Activated CD8-positive, alpha-beta T cell treated with anti-CD3 and anti-CD28 coated beads, Interleukin-2, amount 10 ng/mL, durations not matched to agents 7 days and 5 days (primary cell): ENCODE measurements at places on chromosomes 5 and 9.

GRCh38 chr5:143234162-143234842, 169.2 kb downstream of the NR3C1 start:
- DNase-seq: no peak

DNA sequence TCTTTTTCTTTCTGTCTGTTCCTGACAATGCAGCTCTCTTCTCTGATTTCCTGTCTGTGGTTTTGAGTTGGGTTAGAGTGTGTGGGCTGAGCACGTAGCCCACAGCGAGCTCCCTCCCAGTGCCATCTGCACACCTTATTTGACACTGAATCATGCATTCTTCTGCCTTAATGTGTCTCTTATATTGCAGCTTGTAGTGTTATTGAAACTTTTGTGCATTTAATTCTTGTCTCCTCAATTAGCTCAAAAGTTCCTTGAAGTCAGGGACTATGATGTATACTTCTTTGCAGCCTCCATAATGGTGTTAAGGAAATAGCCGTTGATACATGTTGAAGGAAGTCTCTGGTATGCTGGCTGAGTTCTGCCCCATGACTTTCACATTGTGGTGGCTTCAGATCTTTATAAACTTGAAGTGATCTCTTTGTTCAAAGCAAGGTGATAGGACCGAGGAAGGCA, 576.2 kb upstream of the CLINT1 start:
- peak; percentile 75 for DNase-seq

- no peak for DNase-seq
Observed at GRCh38 chr5:57414191-57414590, 68.4 kb downstream of the ACTBL2 start.

DNA sequence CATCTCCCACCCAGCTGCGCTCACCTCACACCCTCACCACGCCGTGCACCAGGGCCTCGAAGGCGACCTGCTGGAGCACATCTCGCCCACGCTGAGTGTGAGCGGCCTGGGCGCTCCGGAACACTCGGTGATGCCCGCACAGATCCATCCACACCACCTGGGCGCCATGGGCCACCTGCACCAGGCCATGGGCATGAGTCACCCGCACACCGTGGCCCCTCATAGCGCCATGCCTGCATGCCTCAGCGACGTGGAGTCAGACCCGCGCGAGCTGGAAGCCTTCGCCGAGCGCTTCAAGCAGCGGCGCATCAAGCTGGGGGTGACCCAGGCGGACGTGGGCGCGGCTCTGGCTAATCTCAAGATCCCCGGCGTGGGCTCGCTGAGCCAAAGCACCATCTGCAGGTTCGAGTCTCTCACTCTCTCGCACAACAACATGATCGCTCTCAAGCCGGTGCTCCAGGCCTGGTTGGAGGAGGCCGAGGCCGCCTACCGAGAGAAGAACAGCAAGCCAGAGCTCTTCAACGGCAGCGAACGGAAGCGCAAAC, 1.1 kb downstream of the POU4F3 start:
- DNase-seq: no peak

DNA sequence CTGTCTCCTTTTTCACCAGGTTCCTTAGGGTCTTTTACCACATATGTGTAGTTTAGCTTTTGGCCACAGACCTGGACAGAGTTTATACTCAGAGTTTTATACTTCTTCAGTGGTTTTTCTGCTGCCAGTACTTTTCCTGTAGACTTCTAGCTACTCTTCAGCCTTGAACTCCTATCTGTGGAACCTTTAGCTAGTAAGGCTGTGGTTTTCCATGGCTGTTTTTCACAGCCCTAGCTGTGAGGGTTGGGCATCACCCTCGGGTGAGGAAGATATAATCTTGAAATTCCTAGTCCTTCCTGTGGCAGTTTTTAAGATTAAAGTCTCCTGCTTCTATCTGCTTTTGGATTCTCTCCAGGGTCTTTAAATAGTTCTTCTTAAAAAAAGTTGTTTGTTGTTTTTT, 109.1 kb downstream of the FGF1 start:
- DNase-seq: no peak

- DNase-seq: no peak
Observed at GRCh38 chr9:83034587-83034986, 28.4 kb downstream of the RASEF start.

DNA sequence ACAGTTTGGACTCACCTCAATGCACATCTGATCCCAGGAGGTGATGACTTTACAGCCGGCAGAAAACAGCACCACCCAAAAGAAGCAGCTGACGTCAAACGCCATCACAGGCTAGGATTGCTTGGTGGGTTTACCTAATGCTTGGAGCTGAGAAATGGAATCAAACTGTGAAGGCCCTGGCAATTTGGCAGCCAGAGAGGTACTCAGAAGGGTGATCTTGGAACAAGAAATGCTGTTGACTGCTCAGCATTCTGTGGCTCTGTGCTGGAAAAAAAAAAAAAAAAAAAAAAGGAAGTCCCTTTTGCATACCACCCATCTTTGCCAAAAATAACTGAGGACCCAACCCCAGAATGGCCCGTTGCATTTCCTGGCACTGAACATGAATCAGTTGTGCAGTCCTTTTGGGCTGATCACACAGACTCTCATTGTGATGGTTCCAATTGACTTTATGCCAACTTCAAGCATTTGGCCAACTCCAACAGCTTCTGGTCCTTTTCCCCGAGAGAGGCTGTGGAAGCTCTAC, at the start of gene CD180:
CD180 (minus strand) TSS at position 263 of the 523 bp plus-strand sequence; CDS start at position 105, 158 bp downstream.
- no peak for DNase-seq

DNA sequence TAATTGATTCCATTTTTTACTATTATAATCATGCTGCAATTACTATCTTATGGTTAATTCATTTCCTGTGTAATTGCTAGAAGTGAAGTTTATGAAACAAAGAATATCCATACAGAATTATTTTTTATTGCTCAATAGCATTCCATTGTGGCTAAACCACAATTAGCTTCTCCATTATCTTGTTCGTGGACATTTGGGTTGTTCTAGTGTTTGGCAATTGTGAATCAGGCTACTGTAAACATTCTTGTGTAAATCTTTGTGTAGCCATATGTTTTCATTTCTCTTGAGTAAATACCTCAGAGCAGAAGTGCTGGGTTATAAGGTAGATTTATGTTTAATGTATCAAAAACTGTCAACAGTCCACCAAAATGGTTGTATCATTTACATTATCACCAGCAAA, 341.1 kb downstream of the MAT2B start:
- DNase-seq: no peak

DNA sequence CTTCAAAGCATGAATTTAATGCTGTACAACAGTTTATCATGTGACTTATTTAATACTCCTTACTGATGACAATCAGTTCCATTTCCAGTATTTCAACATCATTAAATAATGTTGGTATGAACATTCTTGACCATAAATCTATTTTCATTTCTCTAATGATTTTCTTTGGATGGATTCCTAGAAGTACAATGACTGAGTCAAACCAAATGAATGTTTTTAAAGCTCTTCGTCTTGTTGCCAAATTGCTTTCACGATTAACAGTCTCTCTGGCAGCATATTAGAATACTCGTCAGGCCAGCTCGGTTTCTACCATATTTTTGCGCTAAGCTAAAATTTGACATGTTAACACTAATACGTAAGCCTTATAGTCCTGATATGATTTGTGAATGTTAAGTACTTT, 197.0 kb downstream of the TRPM3 start:
- DNase-seq: no peak

GRCh38 chr9:124488641-124489210, 18.5 kb downstream of the NR5A1 start:
- no peak for DNase-seq

GRCh38 chr5:43873791-43874190, 270.8 kb downstream of the NNT start:
- no peak for DNase-seq

GRCh38 chr5:165175041-165175440, 1669.6 kb downstream of the MAT2B start:
- DNase-seq: no peak

GRCh38 chr5:71693828-71694427, 25.1 kb upstream of the CARTPT start:
- DNase-seq: no peak

DNA sequence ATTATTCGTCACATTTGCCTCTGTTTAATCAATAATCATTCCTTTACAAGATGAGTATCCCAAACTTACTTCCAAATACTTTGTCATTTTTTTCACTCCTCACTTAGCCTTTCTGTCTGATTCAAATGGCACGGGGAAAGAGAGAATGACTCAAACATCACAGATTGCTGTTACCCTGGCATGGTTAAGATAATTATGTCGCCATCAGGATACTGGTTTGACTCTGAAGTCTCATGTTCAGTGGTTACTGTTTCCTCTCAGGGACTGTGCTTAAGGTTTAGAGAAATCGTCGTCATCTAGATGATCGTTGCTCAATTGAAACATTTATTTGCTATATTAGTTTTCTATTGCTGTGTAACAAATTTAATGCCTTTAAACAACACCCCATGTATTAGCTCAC, 45.2 kb upstream of the RAD23B start:
- no peak for DNase-seq

GRCh38 chr5:38447786-38448185, 108.7 kb downstream of the LIFR start:
- DNase-seq: no peak

DNA sequence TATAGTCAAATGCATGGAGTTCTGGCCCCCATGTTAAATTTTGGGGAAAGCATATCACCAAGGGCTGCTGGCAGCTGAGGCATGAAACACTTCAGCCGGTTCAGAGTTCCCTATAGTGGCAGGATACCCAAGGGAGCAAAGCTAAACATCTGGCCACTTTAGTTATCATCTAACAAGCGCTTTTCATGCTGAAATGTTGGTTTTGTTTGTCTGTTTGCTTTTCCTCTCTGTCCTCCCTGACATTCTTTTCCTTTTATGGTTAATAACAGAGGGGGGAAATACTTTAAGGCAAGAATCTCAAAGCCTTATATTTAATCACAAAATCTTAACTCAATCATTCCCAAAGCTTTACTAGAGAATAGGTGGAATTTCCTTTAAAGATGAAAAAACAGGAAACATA, 11.9 kb downstream of the APBA1 start:
- DNase-seq: no peak

- DNase-seq: no peak
Observed at GRCh38 chr5:132961887-132962286, 1.5 kb downstream of the AFF4 start.

DNA sequence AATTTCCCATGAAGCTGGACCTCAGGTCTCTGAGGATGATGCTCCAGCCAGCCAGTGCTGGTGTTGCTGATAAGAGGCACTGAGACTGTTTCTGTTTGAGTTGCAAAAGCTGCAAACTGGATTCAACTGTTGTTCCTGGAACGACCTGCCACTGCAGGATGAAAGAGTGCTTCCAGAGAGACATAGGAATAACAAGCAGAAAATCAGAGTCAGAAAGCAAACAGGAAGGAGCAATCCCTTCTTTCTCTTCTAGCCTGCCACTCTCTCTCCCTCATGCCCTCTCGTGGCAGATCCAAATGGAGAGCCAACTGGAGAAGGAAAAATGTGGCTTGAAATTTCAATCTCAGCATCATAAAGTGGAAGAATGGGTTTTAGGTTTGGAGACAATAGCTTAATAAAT, 110.4 kb downstream of the STARD4 start:
- no peak for DNase-seq

DNA sequence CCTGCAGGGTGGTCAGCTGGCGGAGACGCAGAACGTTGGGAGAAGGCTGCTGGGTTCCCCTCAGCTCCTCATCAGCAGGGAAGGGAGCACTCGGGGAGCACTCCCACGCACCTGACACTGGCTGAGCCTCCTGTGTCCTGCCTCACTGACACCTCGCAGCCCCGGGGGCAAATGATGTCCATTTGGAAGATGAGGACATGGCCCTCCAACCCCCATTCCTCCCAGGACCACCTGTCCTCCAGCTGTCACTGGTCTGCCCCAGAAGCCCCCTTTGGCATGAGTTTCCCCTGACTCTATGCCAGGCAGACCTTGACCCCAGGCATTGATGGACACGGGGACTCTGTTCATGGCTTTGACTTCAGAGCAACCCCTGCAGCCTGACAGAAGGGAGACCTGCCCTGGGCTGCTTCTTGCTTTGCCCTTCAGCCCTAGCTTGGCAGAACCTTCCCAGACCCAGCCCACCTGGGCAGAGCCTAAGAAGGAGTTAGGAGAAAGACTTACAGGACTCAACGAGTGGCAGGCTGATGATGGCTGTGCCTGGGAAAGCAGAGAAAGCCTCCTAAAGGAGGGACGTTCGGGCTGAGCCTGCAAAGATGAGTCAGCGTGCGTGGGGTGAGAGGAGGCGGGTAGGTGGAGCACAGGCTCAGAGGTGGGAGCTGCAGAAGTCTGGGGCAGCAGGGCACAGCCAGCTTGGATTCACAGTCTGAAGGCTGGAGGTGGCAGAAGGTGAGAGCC, 90.6 kb downstream of the LMX1B start:
- DNase-seq: peak; percentile 36
